EL (cell line): ENCODE measurements at places on chromosomes 16 and 17.

- no peak for DNase-seq
Observed at GRCh38 chr16:69190598-69190997, 3.6 kb downstream of the SNTB2 start.

GRCh38 chr17:61387011-61387410 lies 12.6 kb upstream of the TBX2 start:
- no peak for DNase-seq

GRCh38 chr16:84548971-84549844 lies 44.7 kb upstream of the MEAK7 start:
- DNase-seq = no peak

DNA sequence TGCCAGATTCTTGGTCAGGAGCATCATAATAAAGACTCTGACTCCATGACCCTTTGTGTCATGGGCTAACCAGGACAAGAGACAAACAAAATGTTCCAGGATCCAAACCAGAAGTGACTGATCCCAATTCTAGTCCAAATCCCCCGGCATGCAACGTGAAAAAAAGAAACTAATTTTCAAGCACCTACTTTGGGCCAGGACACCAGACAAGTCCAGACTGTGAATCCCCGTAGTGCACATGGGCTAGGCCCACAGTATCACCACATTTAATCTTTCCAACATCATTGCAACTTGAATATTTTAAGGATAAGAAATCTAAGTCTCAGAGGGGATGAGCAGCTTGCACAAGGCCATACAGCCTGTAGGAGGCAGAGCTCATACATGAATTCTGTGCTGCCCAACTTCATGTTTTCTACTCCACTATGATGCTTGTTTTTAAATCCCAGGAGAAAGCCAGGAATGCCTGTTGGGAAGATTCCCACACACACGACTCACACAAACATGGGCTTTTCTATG lies 365.7 kb downstream of the NPIPA8 start:
- DNase-seq = no peak

- no peak for DNase-seq
Observed at GRCh38 chr16:14957576-14958322, 17.1 kb upstream of the PDXDC1 start.

GRCh38 chr16:57838161-57838560 lies 35.9 kb upstream of the KIFC3 start:
- DNase-seq = no peak

GRCh38 chr17:219696-220095 lies 38.2 kb upstream of the DOC2B start:
- no peak for DNase-seq
